ENCODE measurements at places on chromosomes 3 and 15. TPM values are rescaled to one million over a fixed set of nuclear protein-coding genes. Genes with fewer than 3 reads are reported as not detected.

STOML1 gene
- total RNA-seq: 8.5 TPM

GAP43 gene
- 0.16 TPM for total RNA-seq

ARRDC4 gene
- 13.9 TPM for total RNA-seq

SCN11A gene
- 0.33 TPM for total RNA-seq

ARL14 gene
- total RNA-seq: not detected

BMF gene
- total RNA-seq: 8.2 TPM

RHOV gene
- 12.1 TPM for total RNA-seq

RTP4 gene
- 0.32 TPM for total RNA-seq

CPN2 gene
- not detected for total RNA-seq

KLHL6 gene
- total RNA-seq: 2.7 TPM

UBA7 gene
- total RNA-seq: 77.4 TPM

GLDN gene
- 10.8 TPM for total RNA-seq

DGKG gene
- 0.59 TPM for total RNA-seq

LRRC31 gene
- total RNA-seq: not detected

PLA2G4B gene
- 10.2 TPM for total RNA-seq

BRPF1 gene
- total RNA-seq: 19.3 TPM

- no peak for DNase-seq
Measured at GRCh38 chr3:52076896-52077780, 20.8 kb upstream of the DUSP7 start.

DNA sequence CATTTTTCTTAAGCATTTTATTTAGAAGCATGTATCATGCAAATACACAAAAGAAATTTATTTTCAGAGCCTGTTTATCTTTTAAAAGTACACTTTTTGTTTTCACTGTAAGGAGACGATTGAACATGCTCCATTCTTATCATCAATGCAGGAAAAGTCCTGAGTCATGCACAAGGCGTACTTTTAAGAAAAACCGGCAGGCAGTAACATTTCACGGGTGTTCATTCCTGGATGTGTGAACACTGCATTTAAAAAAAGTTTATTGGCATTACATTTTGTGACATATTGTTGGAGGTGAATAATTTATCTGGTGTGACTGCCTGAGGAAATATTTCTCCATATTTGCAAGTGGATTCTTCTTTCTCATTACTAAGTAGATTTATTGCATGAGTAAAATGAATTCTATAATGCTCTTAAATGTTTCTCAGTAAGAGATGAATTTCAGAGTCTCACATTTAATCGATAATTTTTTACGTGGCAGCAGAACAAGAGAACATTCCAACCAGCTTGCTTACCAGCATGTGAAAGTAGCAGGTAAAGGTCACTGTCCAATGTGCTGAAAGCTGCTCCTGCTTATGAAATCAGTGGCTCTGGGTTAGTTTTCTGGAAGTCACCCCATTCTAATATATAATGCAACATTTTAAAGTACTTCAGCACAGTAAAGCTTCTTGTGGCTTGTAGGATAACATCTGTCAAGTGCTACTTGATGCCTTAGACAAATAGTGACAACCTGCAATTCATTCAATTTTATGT lies 87.0 kb downstream of the SV2B start:
- no peak for DNase-seq

DNA sequence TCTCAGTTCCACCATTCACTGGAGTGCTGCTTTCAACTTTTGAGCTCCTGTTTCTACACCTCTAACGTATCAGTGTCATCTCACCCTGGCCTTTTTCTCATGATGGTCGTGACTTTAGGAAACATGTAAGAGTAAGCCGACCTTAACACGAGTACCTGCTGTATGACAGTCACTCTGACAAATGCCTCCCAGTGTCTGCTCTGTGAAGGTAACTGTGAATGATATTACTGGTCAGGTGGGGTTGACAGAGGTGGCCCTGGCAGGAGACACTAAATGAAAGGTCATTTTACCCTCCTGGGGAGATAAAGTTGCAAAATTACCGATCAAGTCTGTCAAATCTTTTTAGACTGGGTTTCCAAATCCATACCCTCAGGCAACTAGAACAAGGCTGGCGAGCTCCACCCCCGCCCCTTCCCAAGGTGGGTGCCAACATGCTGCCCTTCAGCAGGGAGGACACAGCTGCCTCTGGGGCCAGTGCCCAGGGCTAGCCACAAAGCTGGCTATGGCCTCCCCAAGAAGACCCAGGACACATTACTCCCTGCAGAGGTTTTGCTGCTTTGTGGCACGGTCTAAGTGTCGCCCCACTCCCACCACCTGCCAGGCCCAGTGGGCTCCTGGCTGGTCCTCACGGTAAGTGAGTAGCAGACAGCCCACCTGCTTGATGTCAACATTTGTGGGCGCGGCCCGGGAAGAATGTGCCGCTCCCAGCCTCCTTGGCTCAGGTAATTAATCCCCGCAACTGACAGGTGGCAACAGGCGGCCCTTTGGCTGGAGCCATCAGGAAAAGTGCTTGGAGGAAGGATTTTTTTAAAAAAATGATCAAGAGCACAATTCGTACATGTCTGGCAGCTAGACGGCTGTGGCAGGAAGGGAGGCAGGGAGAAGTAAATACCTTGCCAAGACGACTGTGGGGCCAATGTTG lies 211.8 kb downstream of the TP63 start:
- DNase-seq: no peak

GRCh38 chr3:52204337-52205073 lies 6.5 kb downstream of the ALAS1 start:
- peak; percentile 56 for DNase-seq

GRCh38 chr3:65500398-65501306 lies 538.1 kb downstream of the MAGI1 start:
- no peak for DNase-seq

- no peak for DNase-seq
Measured at GRCh38 chr3:170746175-170746942, 123.6 kb downstream of the RPL22L1 start.

- DNase-seq: no peak
Measured at GRCh38 chr3:37484884-37485559, 310.6 kb upstream of the LRRFIP2 start.

DNA sequence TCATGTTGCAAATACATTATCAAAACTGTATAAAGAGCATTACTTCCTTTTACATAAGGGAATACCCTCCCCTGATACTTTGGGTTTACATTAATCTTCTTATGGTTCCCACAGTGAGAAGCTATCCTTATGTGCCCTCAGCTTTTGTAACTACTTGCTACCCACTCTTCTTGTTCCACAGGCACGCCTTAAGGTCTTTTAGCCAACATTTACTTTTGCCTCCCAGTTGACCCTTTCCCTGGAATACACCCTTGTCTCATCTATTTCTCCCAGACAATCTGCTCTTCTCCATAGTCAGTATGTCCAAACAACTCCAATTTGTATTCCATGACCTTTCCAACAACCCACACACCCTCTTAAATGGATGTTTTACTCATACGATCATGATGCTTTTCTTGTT lies 116.8 kb upstream of the COL8A1 start:
- DNase-seq: no peak

DNA sequence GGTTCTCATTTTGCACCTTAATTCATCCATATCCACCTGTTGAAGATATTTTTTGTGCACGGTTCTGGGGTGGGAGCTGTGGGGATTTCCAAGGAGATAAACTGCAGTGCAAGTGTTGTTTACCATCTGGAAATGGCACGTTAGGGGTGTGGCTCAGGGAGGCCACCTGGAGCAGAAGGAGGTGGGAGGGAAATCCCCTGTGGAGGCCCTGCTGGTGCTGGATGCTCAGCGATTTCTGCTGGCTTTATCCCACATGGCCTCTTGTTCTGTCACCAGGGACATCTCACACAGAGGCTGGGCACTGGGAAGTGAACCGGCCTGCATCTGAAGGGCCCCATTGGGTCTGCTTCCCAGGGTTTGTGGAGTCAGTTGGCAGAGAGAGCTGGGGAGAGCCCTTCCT lies 24.3 kb downstream of the TRPM1 start:
- DNase-seq: no peak

DNA sequence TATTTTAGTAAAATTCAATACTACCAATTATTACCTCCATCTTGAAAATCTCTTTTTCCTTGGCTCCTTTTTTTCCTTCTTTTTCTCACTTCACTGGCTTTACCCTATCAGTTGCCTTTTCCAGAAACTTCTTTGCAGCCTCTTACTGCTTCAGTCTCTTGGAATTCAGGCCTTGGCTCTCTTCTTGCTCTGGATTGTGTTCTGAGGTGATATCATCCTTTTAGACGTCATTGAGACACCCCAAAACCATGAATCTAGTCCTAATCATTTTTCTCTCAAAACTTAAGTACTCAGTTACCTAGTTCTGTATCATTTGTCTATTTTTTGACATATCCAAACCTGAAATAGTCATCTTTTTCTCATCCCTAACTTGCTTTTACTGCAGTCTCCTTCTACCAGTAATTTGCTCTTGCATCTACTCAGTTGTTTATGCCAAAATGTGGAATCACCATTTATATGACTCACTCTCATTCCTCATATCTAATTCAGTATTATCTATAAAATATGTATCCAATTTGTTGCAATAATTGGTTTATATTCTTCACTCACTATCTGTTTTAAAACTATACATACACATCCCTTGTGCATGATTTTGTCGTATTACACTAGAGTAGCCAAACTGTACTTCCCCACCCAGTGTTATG lies 703.2 kb upstream of the CCDC54 start:
- DNase-seq: no peak

- DNase-seq: no peak
Measured at GRCh38 chr3:100634493-100635272, 25.3 kb downstream of the ADGRG7 start.

- no peak for DNase-seq
Measured at GRCh38 chr3:5264896-5265770, 77.6 kb downstream of the EDEM1 start.

GRCh38 chr3:169305460-169305859 lies 358.1 kb downstream of the MECOM start:
- DNase-seq: no peak

- no peak for DNase-seq
Measured at GRCh38 chr3:52146811-52147210, 7.4 kb downstream of the POC1A start.

DNA sequence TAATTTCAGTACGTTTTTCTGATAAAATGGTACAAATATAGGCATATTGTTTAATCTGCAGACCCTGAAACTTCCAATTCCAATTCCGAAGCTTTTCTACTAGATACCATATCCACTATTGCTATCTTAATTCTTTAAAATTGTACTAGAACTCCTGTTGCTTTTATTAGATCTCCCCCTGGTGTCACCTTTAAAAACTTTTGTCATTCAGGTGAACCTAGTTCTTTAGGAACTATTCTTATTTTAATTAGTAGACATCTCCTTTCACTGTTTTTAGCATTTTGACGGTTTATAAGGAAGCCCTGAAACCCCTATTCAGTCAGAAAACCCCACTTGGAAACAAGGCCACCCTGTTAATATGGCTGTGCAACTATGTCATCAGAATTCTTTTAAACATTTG lies 22.3 kb downstream of the C2CD4B start:
- no peak for DNase-seq

DNA sequence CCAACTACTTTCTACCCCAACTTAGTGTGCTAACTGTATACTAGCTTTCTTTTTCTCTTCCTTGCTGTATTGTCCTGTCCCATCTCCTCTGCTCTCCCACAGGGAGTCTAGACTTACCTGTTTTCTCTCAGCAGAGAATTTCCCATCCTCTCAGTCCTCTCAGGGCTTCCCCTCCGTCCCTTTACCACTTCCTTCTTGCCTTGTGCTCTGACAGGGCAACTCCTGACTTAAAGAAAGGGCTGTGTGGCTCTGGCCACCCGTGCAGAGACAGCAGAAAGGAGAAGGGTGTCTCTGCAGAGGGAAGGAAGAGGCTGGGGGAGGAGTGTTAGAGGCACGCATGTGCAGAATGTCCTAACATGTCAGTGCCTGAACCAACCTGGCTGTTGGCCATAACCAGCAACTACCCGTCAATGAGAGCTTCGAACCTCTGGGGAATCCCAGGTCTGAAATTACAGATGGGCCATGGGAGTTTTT lies at the start of gene GCSAM:
Gene GCSAM, minus strand, starts transcription at position 274 of the 474 bp plus-strand sequence. Its CDS starts 128 bp downstream, at position 146.
- DNase-seq: no peak

DNA sequence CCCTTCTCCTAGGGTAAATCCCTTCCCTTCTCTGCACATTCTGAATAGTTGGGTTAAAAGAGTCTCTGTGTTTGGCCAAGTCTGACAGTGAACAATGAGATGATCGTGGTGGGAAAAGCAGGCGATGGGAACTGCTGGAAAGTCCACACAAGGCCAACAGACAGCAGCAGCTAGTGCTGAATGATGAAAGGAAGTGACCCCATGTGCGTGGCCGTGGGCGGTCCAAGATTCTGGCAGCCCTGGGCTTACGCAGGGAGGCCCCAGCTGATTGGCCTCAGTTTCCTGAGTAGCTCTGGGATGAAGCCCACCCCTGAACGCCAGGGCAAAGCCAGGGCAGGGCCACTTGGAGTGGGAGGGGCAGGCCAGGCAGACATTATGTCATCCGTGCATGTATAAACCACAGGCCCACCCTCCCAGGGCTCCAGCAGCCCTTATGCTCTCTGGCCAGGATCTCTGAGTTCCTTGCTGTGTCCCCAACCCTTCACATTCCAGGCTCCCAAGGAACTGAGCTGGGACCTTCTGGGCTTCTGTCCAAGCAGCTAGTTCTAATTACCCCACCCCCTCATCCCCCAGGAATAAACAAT lies 57.8 kb downstream of the CDC25A start:
- no peak for DNase-seq

DNA sequence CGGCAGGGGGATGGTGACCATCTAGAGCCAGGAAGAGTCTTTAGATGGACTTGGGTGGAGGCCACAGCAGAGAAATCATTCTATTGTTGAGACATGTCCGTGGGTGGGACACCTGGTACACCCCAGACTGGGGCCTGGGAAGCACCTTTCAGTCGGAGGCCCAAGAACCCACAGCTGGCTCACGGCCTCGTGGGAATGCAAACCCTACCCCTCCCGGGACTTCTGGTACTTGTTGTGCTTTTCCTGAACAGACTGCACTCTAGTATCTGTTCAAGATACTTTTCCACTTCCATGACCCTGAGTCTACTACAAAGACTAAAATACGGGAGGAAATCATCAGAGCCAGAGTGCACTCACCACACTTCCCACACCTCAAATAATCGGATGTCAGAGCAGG lies 60.7 kb downstream of the BDH1 start:
- no peak for DNase-seq

DNA sequence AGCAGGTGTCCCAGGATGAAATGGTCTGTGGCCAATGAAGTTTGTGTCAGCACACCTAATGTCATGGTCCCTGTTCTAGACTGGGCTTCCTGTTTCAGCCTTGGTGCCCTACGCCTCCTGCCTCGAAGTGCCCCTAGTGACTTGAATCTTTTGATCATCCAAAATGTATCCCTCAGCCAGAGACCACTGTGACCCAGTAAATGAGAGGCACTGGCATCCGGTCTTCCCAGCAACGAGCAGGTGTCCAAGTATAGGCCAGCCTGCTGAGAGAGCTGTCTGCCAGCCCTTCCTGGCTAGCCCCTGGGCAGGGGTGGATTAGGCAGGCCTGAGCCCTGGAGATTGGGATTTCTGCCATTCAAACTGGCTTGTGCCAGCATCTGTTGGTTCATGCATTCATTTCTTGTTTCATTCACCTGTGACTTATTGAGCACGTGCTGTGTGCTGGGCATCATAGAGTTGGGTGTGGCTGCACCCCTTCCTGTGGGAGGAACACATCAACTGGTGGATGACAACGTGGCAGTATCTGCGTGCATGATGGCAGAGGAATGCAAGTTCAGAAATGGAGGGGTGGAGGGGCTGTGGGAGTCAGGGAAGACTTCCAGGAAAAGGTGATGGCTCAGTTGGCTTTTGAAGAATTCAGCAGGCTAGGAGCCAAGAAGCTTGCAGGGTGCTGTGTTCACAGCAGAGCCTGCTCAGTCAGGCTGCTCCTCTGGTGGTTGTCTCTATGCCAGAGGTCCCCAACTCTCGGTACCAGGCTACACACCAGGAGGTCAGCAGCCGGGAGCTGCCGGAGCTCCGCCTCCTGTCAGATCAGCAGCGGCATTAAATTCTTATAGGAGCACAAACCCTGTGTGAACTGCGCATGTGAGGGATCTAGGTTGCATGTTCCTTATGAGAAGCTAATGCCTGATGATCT lies 21.6 kb downstream of the ESYT3 start:
- no peak for DNase-seq
